ENCODE measurements at places on chromosomes 7 and 10.

GRCh38 chr10:112115781-112116385 lies 67.7 kb downstream of the GPAM start:
- no peak for DNase-seq

DNA sequence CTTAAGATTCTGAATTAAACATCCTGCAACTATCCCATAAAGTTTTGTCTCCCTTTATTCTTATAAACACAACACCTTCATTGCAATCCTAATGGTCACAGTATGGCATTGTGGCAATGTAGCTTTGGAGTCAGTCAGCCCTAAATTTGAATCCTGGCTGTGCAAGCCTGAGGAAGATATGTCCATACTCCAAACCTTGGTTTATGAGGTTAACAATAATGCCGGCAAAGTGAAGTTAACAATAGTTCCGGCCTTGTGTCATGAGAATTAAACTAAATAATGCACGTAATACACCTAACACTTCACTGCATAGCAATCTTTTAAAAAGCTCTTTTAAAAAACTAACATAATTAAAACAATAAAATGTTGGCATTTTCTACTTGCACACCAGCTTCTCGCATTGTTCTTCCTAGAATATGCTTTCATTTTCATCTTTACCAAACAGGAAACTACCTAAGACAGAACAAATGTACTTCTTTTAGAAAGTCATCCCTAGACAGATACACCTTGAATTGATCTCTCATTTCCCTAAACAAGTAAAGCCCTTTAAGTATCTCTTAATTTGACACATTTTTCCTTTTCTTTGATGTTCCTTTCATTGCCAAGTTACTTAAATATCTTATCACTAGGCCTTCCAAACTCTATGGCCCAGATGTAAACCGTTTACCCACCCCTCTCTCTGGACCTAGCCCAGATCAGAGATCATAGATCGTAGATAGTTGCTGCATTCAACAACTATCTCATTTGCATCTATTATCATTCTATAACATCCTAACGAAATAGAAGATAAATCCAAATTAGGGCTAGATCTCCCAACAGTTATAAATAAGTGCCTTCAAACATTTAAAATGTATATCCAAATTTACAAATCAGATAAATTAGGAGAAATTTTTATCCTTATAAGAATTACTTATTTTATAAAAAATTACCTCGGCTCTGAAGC lies 66.7 kb downstream of the CREB3L2 start:
- no peak for DNase-seq

DNA sequence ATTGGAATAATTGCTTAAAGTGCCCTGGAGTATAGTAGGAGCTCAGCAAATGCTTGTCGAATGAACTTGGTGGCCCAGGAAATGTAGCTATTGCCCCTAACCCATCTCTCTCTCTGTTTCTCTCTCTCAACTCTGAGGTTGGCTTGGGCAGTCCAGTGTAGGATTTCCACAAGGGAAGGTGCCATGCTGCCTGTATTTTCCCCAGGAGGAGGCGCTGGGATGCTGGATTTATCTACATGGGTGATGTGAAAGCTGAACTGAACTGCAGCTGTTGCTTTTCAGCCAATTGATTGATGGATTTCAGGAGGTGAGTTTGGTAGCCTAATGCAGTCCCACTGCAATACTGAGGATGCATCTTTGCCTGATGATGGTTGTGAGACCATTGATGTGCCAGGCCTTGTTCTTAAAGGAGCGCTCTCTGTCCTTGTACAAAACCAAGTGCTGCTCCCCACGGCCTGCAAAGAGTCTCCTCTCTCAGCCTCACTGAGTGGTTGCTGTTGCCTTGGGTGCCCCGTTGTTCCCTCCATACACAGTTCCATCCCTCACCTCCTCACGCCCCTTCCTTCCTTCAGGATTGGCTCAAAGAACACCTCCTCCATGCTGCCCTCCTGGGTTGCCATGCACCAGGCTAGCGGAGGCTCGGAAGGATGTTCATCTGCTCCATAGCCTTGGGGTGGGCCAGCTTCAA lies 200.6 kb downstream of the GLRX3 start:
- no peak for DNase-seq

DNA sequence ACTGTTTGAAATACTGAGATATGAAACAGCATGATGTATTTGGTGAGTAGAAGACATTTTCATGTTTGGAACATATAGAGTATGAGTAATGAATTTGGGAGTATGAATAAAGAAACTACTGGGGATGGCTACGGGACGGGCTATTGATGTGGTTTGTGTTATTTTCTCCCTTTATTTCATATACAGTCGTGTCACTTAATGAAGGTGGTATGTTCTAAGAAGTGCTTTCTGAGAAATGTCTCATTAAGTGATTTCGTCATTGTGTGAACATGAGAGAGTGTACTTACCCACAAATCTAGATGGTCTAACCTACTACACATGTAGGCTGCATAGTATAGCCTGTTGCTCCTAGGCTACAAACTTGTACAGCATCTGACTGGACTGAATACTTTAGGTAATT lies 106.3 kb downstream of the CCNY start:
- DNase-seq, result no peak

GRCh38 chr7:108016841-108017775 lies 14.1 kb upstream of the LAMB1 start:
- peak; percentile 59 for DNase-seq

DNA sequence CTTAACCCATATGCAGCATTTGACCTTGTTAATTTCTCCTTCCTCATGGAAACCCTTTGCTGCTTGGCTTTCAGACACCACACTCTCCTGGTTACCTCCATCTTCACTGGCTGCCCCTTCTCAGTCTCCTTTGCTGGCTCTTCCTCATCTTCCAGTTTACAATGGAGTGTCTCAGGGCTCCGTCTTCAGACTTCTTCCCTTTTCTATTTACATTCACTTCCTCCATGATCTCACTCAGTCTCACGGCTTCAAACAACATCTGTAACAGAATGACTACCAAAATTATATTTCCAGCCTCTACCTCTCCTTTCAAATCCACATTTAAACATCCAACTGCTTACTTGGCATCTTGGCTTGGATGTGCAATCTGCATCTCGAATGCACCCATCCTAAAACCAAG lies 140.4 kb downstream of the DKK1 start:
- no peak for DNase-seq

- DNase-seq, result no peak
These were observed 46.7 kb upstream of the LOXL4 start for GRCh38 chr10:98314532-98315284.

DNA sequence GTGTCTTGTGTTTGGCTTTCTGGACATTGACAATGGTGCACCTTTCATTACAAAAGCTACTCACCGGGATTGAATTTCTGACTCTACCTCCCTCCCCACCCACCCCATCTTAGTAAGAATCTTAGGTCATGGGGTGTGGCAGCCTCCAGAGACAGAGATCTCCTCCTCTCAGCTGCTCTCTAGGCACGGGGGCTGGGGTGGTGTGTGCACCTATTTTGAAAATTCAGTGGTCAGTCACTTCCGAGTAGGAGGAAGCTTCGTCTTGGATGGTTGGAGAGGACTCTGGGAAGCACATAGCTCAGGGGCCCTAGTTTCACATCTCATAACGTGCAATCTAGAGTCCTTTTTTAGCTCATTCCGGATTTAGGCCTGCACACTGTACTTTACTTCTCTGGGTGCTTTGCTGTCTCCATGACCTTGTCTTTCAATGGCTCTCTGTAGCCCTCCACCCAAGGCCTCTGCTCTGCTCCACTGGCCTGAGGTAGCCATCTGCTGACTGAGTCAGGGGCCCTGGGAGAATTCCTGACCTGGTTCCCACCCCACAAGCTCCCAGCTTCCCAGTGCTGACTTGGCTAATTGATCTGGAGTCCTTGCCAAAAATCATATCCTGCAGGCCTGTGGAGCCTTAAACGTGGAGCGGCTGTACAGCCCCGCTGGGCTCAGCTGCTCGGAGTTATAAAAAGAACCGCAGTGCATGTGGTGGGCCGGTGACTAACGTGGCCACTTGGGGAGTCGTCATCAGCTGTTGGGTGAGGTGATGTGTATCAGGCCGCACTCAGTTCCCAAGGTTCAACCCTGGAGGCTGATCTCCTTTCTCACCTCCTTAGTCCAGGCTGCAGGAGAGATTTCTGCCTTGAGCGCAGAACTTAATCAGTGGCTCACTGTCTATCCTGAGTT lies 19.3 kb upstream of the ADAMTS14 start:
- no peak for DNase-seq

- DNase-seq, result no peak
These were observed 198.3 kb upstream of the ZNF32 start for GRCh38 chr10:43846968-43847367.

- no peak for DNase-seq
These were observed 113.2 kb downstream of the MICALL2 start for GRCh38 chr7:1345796-1346755.

DNA sequence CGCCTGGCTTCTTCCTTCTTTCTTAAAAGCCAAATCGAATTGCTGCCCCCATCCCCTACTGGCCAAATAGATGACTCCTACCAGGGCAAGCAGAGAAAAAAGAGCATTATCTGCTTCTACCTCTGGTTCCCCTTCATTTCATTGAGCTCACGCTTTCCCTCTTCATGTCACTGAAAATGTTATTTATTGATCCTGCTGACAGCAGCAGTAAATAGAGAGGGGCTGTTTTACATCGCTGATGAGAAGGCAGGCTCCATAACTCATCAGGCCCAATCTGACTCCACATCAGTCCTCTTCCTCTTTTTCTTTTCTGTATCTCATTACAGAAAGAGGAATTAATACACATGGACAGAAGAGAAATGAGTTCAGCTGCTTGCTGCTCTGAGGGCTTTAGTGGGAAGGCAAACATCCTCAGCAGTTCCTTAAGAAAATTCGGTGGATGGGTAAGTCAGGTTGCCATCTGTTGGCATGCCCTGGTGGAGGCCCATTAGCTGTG lies 904.1 kb downstream of the KCNMA1 start:
- no peak for DNase-seq

DNA sequence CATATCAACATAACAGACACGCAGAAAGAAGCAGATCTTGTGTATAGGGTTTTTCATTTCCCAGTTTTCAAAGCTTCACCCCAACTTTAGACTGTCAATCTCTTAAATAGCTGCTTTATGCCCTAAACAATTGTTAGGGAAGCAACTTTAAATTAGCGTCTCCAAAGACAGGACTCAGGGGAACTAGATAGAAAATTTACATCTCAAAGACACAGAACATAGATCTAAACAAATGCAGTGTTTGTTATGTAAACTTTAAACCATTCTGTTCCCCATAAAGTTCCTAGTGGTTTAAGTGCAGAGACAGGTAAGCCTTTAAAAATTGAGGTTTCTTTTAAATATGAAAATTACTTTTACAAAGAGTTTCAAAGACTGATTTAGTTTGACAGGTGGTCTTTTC lies 379.2 kb upstream of the GHITM start:
- no peak for DNase-seq

- no peak for DNase-seq
These were observed 3.6 kb downstream of the ODAD2 start for GRCh38 chr10:27995311-27995710.

- DNase-seq, result peak; percentile 93
These were observed 313.4 kb upstream of the C7orf33 start for GRCh38 chr7:148277042-148277660.

GRCh38 chr10:3186368-3186767 lies 13.8 kb upstream of the PITRM1 start:
- no peak for DNase-seq

DNA sequence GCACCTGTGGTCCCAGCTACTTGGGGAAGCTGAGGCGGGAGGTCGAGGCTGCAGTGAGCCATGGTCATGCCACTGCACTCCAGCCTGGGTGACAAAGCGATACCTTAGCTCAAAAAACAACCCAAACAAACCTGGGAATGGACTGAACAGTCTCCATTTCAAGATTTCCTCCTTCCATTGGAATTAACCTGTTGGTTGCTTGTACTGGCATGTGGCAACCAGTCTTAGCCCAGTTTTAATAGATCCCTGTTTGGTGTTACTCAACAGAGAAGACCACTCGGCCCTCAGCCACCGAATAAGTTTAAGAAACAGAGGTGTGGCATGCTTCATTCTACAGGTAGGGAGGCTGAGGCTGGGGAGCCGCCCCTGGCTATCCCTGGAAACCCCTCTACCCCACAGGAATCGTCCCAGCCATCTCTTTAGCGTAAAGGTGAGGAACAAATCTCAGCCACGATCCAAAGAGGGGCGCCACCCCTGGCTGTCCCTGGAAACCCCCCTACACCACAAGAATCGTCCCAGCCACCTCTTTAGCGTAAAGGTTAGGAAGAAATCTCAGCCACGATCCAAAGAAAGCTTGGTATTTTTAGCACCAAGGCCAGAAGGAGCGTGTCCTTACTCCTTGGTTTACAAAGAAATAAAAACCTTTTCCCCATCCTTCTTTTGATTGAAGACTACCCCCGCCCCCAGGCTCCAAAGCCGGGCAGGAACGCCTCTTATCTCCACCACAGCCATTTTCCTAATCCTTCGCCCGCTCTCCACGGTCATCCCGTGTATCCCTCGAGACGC lies 861 bp upstream of the TSPAN14 start:
- DNase-seq, result no peak

GRCh38 chr10:70296406-70296899 lies 12.6 kb upstream of the NPFFR1 start:
- no peak for DNase-seq

GRCh38 chr10:114902151-114902550 lies 35.8 kb upstream of the TRUB1 start:
- no peak for DNase-seq

GRCh38 chr7:83524277-83525075 lies 124.5 kb downstream of the SEMA3E start:
- DNase-seq, result no peak

DNA sequence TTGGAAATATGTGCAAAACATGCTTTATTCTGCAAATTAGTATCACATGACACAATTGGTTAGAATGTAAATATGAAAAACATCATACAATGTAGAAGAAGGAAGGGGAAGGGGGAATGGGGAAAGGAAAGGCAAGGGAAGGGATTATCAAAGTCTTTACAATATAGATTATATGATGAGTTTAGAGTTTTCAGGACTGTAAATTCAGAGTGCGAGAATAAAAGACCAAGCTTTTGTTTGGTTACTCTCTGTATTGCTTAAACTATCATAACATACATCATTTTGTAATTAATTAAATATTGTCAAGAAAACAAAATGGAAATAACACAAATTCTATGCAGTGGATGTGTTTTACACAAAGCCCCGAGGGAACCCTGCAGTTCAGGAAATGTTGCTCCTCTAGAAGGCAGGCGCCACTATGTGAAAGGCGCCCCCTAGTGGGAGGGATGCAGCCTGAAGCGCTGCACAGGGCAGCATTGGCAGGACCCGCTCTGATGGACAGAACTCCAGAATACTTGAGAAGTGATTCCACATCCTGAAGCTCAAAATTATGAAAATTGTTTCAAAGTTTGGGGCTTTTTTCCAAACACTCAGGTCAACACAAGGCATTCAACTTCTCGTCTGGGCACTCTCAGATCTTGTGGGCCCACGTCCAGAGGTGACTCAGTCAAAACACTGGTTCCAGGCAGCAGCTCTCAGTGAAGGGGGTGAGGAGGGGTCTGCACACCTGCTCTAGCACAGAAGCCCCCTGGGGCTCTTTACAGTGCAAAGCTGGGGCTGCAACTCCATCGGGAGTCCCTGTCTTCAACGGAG lies 31.6 kb upstream of the TMEM254 start:
- no peak for DNase-seq

Data from DMS79 (cell line).